Left lung (tissue), 14 donors: ENCODE measurements at places on chromosomes 6 and 20. TPM values are rescaled to one million over a fixed set of nuclear protein-coding genes. Genes with fewer than 3 reads are reported as not detected.

- no peaks in the 10 kb centered on the region for H3K27me3 ChIP-seq
- no peaks in the 10 kb centered on the region for H3K36me3 ChIP-seq
- no peak overlapping the region for H3K4me3 ChIP-seq
Observed at GRCh38 chr6:103578115-103578514, 1281.6 kb downstream of the HACE1 start.

TUBB2B gene
- total RNA-seq = 2.2 TPM

GRCh38 chr6:25660512-25660911 is 8.5 kb downstream of the SCGN start:
- H3K36me3 ChIP-seq = no peaks in the 10 kb centered on the region
- H3K27ac ChIP-seq = no peak overlapping the region

EPPIN gene
- not detected for total RNA-seq

GRCh38 chr6:16543521-16543920 is 217.7 kb downstream of the ATXN1 start:
- H3K4me1 ChIP-seq = no peaks in the 10 kb centered on the region
- no peak overlapping the region for H3K4me3 ChIP-seq
- DNase-seq = no peak
- H3K27me3 ChIP-seq = no peaks in the 10 kb centered on the region
- H3K36me3 ChIP-seq = peaks cover 7% of the 10 kb centered on the region

DNA sequence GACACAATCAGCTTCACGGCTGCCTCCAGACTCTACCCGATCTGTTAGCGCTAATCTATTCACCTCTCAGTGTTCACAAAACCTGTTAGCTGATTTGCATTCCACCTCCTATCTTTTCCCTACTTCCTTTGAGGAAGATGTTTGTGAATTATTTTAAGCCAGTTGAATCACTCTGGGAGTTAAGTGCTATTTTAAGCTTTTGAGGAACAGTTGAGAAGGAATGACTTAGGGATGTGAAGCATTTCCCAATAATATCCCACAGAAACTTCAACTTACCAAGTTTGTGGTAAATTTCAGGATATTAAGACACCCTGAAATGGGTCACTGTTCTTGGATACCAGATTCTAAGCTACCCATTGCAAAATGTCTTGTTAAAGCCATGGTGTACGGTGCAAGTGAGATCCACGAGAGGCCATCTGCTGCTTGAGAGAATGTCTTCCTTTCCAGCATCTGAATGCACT is 145.2 kb upstream of the CITED2 start:
- no peaks in the 10 kb centered on the region for H3K36me3 ChIP-seq
- peaks cover 8% of the 10 kb centered on the region for H3K4me1 ChIP-seq
- no peak overlapping the region for H3K4me3 ChIP-seq
- no peaks in the 10 kb centered on the region for H3K27me3 ChIP-seq
- DNase-seq = no peak

CLIC5 gene
- 44.3 TPM for total RNA-seq

- no peaks in the 10 kb centered on the region for H3K4me1 ChIP-seq
- no peak overlapping the region for H3K27ac ChIP-seq
- no peaks in the 10 kb centered on the region for H3K36me3 ChIP-seq
- H3K27me3 ChIP-seq = no peaks in the 10 kb centered on the region
Observed at GRCh38 chr20:33540427-33540826, 50.5 kb downstream of the CBFA2T2 start.

NMBR gene
- total RNA-seq = not detected

PLCG1 gene
- 121 TPM for total RNA-seq

GRCh38 chr6:53752856-53753255 is 41.9 kb upstream of the LRRC1 start:
- no peak overlapping the region for H3K4me3 ChIP-seq
- no peaks in the 10 kb centered on the region for H3K4me1 ChIP-seq
- no peaks in the 10 kb centered on the region for H3K36me3 ChIP-seq
- no peak overlapping the region for H3K27ac ChIP-seq

GRCh38 chr20:22921595-22922421 is 113.3 kb upstream of the SSTR4 start:
- H3K4me1 ChIP-seq = peaks cover 4% of the 10 kb centered on the region
- H3K27ac ChIP-seq = no peak overlapping the region

HLA-DRB5 gene
- total RNA-seq = 407 TPM

GPANK1 gene
- total RNA-seq = 10.3 TPM

- no peak overlapping the region for H3K4me3 ChIP-seq
- H3K27ac ChIP-seq = no peak overlapping the region
- no peaks in the 10 kb centered on the region for H3K4me1 ChIP-seq
- no peaks in the 10 kb centered on the region for H3K36me3 ChIP-seq
- no peak for DNase-seq
Observed at GRCh38 chr20:6135347-6135746, 12.5 kb upstream of the FERMT1 start.
